ENCODE measurements at places on chromosomes 16 and 17.

GRCh38 chr17:73541561-73541981 lies 102.7 kb downstream of the SDK2 start:
- DNase-seq: no peak

GRCh38 chr16:80058214-80058613 lies 457.7 kb upstream of the MAF start:
- DNase-seq: peak; percentile 10

GRCh38 chr17:51667706-51668083 lies 407.3 kb downstream of the UTP18 start:
- no peak for DNase-seq

GRCh38 chr17:69030169-69030568 lies 30.6 kb downstream of the ABCA9 start:
- no peak for DNase-seq

GRCh38 chr17:673200-673681 lies 41.4 kb downstream of the VPS53 start:
- DNase-seq: peak; percentile 61

DNA sequence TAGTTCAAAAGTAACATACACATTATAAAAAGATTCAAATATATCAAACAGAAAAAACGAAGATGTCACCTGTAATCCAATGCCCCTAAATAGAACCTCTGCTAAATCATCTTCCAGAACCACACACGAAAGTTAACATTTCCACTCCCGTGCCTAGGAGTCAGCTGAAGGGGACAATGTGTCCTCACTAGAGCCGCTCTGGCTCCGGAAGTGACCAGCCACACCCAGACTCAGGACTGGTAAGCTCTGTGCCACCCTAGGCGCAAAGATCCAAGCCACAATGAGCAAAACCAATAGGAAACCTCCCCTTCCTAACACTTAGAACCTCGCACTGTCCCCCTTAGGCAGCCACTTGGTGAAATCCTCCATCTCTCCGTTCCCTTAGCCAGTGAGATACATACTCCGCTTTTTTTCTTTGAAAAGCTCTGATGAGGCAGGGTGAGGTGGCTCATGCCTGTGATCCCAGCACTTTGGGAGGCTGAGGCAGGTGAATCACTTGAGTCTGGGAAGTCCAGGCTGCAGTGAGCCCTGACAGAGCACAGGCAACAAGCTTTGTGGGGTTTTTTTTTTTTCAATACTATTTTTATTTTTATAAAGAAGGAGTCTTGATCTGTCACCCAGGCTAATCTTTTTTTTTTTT lies 11.8 kb downstream of the CTRB1 start:
- DNase-seq: no peak

- DNase-seq: peak; percentile 77
Observed at GRCh38 chr17:81552244-81553017, at the start of gene FAAP100. Gene FAAP100 (minus strand): TSS chr17:81552353. CDS start chr17:81552330, 23 bp downstream.

DNA sequence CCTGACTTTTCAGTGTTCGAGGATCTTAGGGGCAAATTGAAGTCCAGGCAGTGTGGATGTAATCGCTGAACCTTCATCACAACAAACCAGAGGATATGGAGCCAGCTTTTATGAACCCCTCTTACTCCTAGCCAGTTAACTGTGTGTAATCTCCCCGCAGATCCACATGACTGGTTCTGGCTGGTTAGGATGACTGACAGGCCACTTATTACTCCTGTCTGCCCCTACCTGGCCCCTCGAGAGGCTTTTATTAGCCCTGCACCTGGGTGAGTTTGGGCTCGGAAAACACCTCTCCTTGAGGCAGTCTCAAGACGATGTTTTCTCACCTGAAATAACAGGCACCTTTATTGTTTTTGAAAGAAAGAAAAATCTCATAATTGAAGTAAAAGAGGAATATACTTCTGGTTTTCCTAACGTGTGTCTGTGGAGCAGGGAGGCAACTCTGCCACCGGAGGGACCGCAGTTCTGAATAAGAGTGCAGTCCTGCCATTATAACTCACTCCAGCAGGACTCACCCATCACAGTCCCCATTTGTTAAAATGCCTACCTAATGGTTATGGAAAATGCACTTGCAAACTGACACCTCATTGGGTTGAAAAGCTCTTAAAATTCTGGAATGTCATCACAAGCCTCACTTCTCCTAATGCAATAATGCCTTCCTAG lies 291.9 kb upstream of the N4BP1 start:
- DNase-seq: peak; percentile 0

DNA sequence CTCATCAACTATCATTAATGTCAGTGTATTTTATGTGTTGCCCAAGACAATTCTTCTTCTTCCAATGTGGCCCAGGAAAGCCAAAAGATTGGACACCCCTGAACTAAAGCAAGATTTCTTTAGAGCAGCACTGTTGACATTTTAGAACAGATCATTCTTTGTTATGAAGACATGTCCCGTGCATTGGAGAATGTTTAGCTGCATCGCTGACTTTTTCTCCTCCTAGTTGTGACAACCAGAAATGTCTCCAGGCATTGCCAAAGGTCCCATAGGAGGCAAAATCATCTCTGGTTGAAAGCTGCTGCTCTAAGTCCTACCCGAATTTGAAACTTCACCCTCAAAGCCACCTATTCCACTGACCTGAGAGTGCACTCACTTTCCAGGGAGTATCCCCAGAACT lies 62.7 kb upstream of the IRX6 start:
- DNase-seq: no peak

DNA sequence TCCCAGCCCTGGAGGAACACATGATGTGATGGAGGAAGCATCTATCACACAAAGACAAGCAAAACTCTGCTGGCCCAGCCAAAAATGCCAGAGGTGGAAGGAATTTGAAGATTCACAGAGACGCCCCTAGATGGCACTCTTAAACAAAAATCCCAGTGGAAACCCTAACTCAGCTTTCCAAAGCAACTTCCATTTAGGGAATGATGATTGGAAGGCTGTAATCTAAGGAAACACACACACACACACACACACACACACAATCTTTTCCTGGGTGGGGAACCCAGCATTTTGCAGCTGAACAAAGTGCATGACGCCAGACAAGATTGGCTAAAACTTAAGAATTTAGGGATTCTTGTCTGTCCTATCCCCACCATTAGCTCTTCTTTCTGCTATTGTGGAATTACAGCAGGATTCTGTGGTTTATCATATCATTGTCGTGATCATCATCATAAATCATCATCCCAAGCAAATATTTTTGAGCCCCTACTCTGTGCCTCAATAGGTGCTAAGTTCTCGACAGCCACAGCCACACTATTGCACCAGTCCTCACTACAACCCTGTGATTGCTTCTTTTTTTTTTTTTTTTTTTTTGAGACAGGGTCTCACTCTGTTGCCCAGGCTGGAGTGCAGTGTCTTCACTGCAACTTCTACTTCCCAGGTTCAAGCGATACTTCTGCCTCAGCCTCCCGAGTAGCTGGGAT lies 1.6 kb upstream of the LDAF1 start:
- DNase-seq: peak; percentile 91

- no peak for DNase-seq
Observed at GRCh38 chr16:12551946-12552345, 251.7 kb downstream of the CPPED1 start.

- no peak for DNase-seq
Observed at GRCh38 chr16:89341697-89342694, 124.5 kb downstream of the ZNF778 start.

DNA sequence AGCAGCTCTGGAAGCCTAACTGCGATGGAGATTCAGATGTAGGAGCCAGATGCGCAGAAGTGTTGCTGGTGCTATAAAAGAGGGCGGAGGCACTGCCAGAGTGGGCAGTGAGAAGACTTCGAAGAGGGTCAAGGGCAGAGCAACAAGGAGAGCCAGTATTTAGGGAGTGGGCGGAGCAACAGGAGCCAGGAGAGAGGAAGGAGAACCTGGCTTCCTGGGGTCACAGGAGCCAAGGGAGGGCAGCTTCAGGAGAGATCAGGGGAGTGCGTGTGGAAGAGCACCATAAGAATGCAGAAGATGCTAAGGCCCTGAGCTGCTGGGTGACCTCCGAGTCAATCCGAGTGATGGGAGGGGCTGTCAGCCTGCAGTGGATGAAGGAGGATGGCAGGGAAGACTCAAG lies 14.4 kb upstream of the MRPS23 start:
- DNase-seq: no peak

DNA sequence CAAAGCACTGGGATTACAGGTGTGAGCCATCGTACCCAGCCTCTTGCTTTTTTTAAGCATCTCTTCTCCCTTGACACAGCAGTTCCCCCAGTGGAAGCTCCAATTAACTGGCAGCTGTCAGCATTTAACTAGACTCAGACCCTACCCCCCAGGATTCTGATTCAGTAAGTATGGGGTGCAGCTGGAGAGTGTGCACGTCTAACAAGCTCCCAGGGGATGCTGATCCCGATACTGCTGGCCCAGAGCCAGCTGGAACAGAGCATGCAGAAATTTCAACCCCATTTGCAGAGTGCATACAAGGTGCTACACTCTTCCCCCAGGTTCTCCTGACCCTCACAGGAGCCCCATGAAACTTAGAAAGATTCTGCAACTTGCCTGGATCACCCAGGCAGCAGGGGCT lies 27.7 kb upstream of the BCO1 start:
- no peak for DNase-seq

GRCh38 chr17:49114703-49115102 lies 17.9 kb upstream of the B4GALNT2 start:
- DNase-seq: no peak

DNA sequence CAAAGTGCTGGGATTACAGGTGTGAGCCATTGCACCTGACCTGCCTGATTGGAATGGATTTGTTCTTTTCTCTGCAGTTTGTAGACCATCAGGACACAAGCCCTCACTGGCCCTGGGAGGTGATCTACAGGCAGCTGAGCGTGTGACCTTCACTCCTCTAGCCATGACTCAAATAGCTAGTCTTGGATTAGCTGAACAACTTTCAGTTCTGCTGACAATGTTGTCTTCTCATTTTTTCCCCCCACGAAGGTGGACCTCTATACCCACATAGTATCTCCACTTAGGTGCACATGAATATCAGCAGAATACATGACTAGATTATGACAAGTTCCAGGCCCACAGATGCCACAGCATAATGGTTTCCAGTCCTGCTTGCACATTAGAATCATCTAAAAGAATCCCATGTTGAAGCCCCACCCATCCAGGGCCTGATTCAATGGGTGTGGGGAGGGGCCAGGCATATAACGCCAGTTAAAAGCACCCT lies 36.8 kb downstream of the HS3ST3B1 start:
- DNase-seq: no peak

GRCh38 chr16:69888005-69888590 lies 63.0 kb upstream of the CLEC18A start:
- no peak for DNase-seq

GRCh38 chr17:37220607-37220953 lies 155.2 kb upstream of the C17orf78 start:
- peak; percentile 46 for DNase-seq

GRCh38 chr17:74392848-74393247 lies 25.5 kb downstream of the GPR142 start:
- DNase-seq: no peak

- no peak for DNase-seq
Observed at GRCh38 chr17:76138234-76138895, 2.7 kb downstream of the FOXJ1 start.

- DNase-seq: no peak
Observed at GRCh38 chr17:6393351-6393952, 41.5 kb downstream of the AIPL1 start.

- no peak for DNase-seq
Observed at GRCh38 chr17:337453-337852, 15.2 kb downstream of the RPH3AL start.

- DNase-seq: peak; percentile 74
Observed at GRCh38 chr17:27376637-27377547, 79.4 kb upstream of the KSR1 start.

- no peak for DNase-seq
Observed at GRCh38 chr17:63440127-63440769, 5.9 kb downstream of the CYB561 start.

DNA sequence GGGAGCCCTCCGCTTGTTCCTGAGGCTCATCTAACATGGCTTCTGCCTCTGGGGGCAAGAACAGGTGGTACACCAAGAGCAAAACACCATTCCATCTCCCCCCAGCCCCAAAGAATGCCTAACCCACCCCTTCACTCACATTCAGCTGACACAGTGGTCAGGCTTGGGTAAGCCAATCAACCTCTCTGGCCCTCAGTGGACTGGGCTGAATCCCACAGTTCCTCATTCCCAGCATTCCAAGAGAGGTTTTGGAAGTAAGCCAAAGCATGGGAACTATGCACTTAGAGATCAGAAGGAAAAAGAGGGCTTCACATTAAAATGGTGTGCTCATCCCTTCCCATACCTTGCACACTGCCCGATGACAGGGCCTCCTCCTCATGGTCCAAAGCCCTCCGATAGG lies 7.8 kb downstream of the PIGS start:
- DNase-seq: peak; percentile 24

DNA sequence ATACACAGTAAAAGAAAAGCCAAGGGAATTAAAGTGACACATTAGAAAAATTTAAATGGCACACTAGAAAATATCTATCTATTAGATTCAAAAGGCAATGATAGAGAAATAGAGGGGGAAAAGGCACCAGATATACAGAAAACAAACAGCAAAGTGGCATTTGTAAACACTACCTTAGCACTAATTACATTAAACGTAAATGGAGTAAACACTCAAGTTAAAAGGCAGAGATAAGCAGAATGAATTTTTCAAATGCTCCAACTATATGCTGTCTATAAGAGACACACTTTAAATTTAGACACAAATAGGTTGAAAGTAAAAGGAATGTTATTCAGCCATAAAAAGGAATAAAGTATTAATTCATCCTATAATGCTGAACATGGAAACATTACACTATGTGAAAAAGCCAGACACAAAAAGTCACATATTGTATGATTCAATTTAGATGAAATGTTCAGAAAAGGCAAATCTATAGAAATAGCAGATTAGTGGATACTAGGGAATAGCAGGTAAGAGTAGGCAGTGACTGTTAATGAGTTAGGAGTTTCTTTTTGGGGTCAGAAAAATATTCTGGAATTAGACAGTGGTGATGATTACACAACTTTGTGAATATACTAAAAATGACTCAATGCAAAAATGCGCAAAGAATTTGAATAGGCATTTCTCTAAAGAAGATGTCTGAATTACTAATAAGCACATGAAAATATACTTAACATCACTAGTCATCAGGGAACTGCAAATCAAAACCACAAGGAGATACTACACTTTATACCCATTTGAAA lies 92.4 kb downstream of the BRIP1 start:
- DNase-seq: peak; percentile 76

GRCh38 chr16:3389663-3390338 lies 11.0 kb downstream of the ZSCAN32 start:
- no peak for DNase-seq
